ENCODE measurements at places on chromosomes 2 and 18.

- DNase-seq: no peak
These were observed 64.8 kb upstream of the CCDC178 start for GRCh38 chr18:33505297-33505696.

GRCh38 chr2:23706613-23707078, 220.3 kb downstream of the ATAD2B start:
- no peak for DNase-seq

GRCh38 chr2:120313695-120314615, 32.0 kb upstream of the INHBB start:
- DNase-seq: no peak

DNA sequence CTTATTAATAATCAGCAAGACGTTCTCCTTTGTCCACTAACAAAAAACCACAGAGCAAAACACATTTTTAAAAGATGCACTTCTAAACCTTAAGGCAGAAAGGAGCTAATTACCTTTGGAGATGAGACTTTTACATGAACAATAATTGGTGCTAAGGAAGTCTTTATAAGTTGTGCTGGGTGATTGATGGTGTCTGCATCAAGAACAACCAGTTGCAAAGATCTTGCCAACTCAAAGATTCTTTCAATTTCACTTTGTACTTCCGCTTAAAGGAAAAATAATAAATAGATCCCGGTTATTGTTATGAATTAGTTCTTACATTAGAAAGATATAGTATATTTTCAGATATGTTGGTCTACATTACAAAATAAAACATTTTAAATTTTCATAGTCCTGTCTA, 26.9 kb upstream of the ARL5A start:
- DNase-seq: no peak

DNA sequence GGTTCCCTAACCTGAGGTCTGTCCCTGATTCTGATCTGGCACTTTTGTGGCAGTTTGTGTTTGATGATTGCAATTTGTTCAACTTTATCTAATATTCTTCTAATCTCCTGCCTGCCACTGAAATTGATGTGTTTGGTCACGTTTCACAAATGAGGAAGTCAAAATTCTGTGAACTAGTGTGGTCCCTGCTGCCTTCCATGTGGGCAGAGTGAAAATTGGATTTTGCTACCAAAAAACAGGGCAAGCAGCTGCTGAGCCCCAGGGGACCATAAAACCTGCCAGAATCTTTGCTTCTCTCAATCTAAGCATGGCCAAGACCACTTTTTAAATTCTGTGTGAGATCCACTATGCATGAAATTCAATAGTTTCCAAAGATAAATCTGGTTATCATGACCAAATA, 195.5 kb upstream of the CYRIA start:
- DNase-seq: no peak

DNA sequence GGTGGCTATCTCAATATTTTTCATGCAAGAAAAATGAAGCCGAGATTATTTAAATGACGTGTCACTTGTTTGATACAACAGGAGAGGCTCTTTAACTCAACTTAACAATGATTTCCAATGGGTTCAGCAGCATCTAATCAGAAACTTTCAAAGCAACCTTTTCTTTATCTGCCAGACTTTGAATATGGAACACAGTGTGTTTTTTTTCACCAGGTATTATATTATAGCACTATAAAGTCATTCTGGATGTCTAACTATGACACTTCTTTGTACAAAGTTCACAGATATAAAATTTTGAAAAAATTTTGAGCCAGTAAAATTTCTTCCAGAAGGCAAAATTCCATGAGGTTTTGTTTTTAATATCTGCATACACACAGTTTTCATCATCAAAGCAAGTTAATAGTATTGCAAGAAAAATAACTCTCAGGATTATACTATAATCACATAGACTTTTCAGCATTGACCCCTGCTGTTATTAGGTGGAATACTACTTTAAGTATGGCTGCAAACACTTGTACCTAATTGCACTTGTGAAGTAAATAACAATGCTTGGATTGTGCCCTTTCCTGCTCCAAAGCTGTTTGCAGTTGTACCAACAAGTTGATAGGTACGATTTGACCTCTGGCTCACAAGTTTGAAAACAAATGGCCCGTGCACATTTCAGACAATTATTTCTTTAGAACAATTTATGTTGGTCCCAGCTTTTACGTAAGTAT, 44.0 kb upstream of the DSG1 start:
- DNase-seq: no peak

DNA sequence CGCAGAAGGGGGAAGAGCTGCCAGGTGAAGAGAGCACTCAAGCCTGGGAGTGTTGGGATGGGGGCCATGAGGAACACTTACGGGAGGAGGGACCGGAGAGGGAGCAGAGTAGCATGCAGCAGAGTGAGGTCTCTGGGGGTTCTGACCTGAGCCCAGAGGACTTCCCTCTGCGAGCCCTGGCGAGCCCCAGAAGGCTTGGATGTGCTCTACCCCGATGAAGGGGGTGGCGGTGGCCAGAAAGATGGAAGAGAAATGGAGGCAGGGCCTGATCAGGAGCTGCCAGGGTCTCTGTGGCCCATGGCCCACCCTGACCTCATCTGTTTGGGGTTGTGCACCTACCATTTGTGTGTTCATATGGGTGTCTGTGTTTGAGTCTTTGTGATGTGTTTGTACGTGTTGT, 42.0 kb downstream of the CROCC2 start:
- no peak for DNase-seq

GRCh38 chr2:133271105-133271504, 297.2 kb downstream of the NCKAP5 start:
- no peak for DNase-seq

- no peak for DNase-seq
These were observed 298.5 kb downstream of the ZNF521 start for GRCh38 chr18:25053466-25053865.

Measured in stimulated activated CD8-positive, alpha-beta memory T cell treated with anti-CD3 and anti-CD28 coated beads, Interleukin-2, amount 100 ng/mL, for 1 hour (primary cell).